ENCODE measurements at places on chromosomes 4 and X. TPM values are rescaled to one million over a fixed set of nuclear protein-coding genes. Genes with fewer than 3 reads are reported as not detected.
A peak's percentile ranks its signal among the peaks of the same experiment; 100 is the strongest.

- DNase-seq, result no peak
Observed at GRCh38 chrX:41708486-41708885, 15.5 kb upstream of the GPR82 start.

DNA sequence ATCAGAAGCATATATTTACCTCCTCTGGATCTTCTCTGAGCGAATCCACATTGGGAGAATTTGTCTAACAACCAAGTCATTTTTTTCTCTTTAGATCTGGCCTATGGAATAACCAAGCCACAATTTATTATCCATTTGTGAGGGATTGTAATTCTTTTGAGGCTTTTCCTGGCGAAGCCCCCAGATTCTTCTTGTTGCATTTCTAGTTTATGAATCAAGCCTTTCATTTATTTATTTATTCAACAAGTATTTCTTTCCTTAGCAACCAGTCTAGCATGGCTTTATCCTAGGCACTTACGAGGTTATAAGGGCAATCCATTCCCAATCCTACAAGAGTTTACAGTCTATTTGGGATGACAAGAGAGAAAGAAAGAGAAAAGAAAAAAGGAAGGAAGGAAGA, 18.4 kb upstream of the FNIP2 start:
- DNase-seq, result peak; percentile 29

The RNF175 gene
- polyA plus RNA-seq, result 0.48 TPM

DNA sequence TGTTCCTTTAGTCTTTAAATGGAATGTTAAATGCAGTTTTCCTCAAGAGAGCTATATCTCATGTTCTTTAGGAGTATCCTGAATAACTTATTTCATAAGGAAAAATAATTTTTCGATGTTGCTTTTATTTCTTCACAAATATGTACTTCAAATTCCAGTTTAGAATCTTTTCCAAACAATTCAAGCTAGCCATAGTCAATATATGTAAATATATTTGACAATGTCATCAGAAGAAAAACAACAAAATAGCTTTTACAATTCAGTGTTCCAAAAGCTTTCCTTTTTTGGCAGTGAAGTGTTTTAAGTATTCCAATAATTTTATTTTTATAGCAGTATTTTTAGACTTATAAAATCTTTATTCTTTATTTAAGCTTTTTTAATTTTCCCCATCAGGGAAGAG, 1532.0 kb downstream of the PCDH18 start:
- peak; percentile 19 for DNase-seq

The GPC4 gene
- polyA plus RNA-seq, result 88.0 TPM

The TAPT1 gene
- polyA plus RNA-seq, result 43.0 TPM

The UGT2B15 gene
- polyA plus RNA-seq, result not detected

The CT55 gene
- polyA plus RNA-seq, result not detected

DNA sequence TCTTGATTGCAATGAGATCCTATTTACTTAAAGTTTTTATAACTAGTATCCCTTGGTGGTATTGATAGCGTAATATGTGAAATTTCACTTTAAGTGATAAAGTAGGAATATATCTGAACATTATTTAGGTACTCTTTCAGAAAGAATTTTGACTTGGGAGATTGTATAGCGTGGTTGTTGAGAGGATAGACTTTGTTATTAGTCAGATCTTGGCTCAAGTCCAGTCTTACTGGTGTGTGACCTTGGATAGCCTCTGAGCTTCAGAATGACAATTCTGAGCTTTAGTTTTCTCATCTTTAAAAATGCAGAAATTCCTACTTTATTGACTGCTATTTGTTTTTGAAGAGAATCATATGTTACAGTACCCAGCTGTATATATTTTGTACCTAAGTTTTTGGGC, 32.6 kb downstream of the DCK start:
- DNase-seq, result peak; percentile 75

DNA sequence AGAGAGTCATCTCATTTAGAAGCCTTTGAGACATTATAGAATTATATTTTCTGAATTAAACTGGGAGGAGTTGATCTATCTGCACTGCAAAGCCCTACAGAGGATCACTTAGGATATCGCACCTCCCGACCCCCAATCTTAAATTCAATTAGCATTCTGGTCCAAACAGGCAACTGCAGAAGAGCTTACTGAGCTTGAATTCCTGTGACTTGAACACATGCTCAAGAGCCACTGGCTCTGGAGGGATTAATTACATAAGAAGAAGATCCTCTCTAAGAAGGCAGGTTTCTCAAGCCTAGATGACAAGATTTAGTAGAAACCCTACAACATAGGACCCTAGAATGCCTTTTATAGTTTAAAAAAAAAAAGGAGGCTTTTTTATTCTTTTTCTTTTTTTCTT, 548.9 kb downstream of the ARAP2 start:
- DNase-seq, result no peak

DNA sequence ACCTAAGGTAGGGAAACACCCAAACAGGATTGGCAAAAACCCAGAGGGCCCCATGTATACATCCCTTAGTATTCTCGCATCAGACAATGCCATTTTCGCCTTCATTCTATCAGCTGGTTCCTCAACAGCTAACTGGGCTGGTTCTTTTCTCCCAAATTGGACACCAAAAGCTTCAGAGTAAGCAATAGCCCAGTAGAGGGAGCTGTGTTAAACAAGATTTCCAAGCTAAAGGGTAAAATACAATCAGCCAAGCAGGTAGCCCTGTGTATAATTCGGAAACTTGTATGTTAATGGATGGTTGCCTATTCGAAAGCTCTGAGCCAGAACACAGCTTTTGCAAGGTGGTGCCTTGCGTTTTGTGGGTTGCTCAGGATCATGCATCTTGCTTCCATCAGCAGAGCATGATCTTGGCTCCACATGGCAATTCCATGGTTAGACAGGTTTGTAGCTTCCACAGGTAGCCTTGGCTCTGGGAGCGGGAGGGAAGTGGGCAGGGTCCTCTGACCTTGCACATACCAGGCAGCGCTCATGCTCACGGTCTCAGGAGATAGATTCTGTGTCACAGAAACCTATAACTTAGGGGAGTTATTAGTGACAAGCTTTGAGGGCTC, 115.2 kb upstream of the LNX1 start:
- peak; percentile 67 for DNase-seq

DNA sequence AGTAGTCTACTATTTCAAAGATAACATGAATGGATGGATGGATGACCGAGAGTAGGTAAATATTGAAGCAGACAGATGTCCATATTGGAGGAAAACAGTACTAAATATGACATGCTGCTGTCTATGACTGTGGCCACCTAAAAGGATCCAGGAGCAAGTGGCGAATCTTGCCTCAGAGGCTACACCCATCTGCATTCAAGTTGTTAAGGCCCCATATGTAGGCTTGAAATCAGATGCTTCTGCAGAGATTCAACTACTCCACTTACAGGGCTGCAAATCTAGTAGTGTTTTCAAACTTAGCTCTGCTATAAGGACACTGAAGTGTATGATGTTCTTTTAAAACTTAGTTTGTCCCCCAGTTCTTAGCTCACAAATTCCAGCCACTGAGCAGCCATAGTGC, 28.9 kb downstream of the SEPSECS start:
- no peak for DNase-seq

DNA sequence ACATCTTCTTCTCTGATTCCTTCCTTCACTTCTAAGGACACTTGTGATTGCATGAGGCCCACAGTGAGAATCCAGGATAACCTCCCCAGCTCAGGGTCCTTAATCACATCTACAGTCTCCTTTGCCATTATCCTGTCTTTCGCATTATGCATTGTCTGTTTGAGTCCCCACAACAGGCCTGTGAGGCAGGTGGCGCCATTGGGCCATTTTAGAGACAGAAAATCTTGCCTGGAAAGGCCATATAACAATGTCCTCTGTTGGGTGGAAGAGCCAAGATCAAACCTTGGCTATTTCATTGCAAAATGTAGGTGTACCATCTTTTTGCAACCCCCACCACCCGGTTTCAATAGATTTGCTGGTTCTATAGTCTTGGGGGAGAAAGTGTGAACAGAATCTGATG, 11.8 kb upstream of the DCUN1D4 start:
- peak; percentile 21 for DNase-seq

The F8 gene
- polyA plus RNA-seq, result 6.0 TPM

GRCh38 chrX:100650841-100651240, 6.8 kb downstream of the SRPX2 start:
- no peak for DNase-seq

DNA sequence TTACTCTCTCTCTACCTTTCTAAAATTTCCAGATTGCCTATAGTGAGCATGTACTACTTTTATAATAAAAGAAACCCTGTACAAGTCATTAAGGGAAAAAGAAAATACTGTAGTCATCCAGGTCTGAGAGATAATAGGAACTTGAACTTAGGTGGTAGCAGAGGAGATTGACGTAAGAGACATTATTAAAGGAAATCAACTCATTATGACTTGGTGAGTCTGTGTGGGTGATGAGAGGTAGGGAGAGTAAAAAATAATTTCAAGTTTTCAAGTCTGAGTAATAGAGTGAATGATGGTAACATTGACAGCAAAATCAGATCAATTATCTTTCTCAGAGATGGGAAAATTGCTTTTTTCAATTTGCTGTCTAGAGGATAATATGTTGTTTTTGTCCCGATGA, 44.0 kb upstream of the ZCCHC12 start:
- no peak for DNase-seq

DNA sequence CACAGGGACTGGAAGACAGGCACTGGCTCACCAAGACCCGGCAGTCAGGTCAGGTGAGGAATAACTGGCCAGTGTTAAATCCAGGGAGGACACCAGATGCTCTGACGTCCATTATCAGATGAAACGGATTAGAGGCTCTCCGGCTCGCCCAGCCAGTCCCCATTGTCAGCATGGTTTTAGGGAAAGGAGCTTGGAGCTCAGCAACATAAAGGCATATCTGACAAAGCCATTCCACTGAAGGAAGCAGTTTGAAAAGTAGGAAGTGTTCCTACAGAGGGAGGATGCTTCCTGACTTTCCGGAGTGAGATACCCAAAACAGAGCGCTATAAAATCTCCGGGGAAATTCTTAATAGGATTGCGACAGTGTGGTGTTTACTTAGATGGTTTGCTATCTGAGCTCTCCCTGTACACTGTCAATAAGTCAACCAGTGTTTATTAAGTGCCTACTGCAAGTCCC, 14.8 kb downstream of the NDNF start:
- peak; percentile 10 for DNase-seq

The MFAP3L gene
- polyA plus RNA-seq, result 1.8 TPM

GRCh38 chr4:57303012-57303751, 193.0 kb upstream of the IGFBP7 start:
- no peak for DNase-seq

GRCh38 chrX:3362956-3363355, 16.5 kb upstream of the MXRA5 start:
- DNase-seq, result no peak

DNA sequence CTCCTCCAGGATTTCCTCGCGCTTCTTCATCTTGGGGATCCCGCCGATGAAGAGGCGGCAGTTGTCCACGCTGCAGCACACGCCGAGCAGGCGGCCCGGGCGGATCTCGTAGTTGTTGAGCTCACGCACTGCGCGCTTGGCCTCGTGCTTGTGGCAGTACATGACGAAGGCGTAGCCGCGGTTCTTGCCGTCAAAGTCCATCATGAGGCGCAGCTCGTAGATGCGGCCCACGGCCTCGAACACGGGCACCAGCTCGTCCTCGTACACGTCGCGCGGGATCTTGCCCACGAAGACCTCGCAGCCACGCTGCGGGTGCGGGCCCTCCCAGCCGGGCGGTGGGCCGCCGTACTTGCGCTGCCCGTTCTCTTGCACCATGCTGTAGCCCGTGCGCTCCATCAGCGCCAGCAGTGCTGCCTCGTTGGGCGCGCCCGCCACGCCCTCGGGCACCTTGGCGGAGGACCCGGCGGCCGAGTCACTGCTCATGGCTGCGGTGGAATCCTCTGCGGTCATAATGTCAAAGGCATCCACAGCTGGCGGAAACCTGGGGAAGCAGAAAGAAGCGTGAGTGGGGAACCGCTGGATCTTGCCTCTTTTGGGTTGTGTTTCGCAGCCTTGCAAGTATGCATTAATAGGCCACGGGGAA, 103.4 kb downstream of the CHRNA9 start:
- no peak for DNase-seq

Measured in muscle of back (tissue), 13 donors.